CD4-positive, alpha-beta T cell treated with Interleukin-21 for 1 hour (primary cell): ENCODE measurements at places on chromosomes 1 and 21.

DNA sequence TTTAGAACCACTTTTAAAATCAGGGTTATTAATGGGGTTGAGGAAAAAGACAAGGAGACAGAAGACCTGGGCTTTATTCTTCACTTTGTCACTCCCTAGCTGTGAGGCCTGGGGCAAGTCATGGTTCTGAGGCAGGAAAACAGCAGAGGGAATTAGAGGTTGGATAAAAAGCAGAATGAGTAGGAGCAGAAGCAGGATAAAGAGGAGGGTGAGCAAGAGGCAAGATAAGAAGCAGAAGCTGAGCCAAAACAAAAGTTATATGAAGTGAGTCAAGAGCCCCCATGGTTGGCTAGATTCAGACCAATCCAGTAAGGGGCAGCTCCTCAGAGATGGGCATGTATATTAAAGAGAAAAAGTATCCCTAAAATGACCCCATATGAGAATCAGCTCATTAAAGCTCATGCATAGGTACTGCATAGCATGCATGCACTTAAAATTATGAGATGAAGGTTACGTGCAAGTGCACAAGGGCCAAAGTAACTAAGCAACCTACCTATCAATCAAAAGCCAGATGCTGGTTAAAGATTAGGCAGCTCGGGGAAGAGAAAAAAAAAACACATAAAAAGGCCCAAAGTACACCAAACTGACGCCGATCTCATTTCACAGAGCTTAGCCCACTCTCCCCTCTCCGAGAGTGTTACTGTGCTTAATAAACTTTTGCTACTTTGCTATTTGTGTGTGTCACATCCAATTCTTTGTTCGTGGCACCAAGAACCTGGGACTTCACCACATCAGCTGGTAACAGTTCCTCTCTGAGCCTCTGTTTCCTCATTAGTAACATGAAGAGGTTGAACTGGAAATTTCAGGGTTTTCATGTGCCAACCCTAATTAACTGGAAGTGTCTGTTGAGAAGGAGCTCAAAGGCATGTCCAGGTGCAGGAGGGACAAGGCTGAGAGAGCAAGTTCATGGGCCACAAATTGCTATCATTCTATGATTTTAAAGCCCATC is 2.2 kb downstream of the AVPR1B start:
- DNase-seq, result no peak

GRCh38 chr1:245987219-245987545 is 519.9 kb downstream of the SMYD3 start:
- no peak for DNase-seq

GRCh38 chr1:82634266-82634665 is 833.5 kb downstream of the ADGRL2 start:
- no peak for DNase-seq

DNA sequence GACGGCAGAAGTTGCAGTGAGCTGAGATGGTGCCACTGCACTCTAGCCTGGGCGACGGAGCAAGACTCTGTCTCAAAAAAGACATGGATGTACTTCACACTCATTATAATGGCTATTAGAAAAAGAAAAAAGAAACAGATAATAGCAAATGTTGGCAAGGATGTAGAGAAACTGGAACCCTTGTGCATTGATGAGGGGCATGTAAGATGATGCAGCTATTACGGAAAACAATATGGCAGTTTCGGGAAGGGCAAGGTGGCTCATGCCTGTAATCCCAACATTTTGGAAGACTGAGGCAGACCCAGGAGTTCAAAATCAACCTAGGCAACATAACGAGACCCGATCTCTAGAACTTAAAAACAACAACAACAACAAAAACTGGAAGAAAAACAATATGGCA is 22.3 kb downstream of the TRIT1 start:
- no peak for DNase-seq

GRCh38 chr1:10253755-10254154 is 43.4 kb downstream of the KIF1B start:
- DNase-seq, result no peak
